GOT3 (cell line): ENCODE measurements at places on chromosomes 6 and 20.

- DNase-seq, result no peak
Observed at GRCh38 chr6:37202788-37203491, 33.0 kb downstream of the PIM1 start.

DNA sequence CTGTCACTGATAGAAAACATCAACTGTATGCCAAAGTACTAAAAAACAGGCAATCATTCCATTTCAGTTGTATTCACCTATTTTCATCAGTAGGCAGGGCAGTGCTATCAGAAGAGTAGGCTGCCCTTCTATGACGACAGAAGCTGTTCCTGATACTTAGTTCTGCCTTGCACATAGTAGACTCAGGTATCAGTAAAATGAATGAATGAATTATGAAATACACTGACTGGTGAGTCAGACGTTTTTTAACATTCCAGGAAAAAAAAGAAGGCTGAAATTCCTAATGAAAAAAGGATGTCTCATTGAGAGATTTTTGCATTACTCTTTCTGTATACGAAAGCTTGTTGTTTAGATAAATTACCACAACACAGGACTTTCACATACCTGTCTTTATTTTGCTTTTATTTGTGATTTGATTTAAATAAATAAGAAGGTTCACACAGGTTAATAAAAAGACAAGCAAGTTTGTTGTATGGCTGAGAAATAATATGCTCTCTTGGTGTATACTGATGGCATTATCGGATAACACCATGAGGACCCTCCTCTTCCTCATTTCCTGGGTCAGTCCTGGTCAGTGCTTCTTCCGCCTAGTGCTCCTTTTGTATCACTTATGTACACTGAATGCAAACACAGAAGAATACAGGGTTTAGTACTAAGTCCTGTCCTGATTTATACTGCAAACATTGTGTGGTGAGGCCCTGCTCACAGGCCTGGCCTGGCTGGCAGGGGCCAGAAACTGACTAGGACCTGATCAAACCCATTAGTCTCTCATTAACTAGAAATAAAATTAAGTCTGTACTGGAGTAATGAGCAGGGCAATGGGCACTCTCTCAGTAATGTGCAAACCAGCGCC is 39.4 kb upstream of the SPDEF start:
- no peak for DNase-seq

- DNase-seq, result no peak
Observed at GRCh38 chr6:30325150-30325872, 1.4 kb upstream of the TRIM39 start.

- no peak for DNase-seq
Observed at GRCh38 chr6:32852844-32853540, 512 bp downstream of the TAP1 start.

DNA sequence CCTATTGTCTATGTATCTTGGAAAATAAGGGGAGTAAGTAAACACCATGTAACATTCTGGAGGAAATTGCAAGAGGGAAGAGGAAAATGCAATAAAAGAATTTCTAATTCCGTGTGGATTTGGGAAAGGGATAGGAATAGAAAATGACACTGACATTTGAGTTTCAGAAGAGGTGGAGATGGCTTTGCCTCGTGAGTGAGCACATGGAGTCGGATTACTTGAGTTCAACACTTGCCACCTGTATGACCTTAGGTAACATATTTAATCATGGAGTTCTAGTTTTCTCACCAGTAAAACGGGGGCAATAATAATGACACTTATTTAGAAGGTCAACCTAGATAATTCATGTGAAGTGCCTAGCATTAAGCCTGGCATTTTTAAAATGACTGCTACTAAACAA is 10.8 kb upstream of the PBOV1 start:
- no peak for DNase-seq
